Occipital lobe (tissue), 3 donors: ENCODE measurements at places on chromosomes 1 and 21. TPM values are rescaled to one million over a fixed set of nuclear protein-coding genes. Genes with fewer than 3 reads are reported as not detected.

Gene GUCA2B
- total RNA-seq = not detected

Gene SRSF11
- total RNA-seq = 212 TPM

Gene BNIPL
- total RNA-seq = 0.16 TPM

Gene CRNN
- total RNA-seq = not detected

Gene CITED4
- total RNA-seq = 0.62 TPM

Gene ACTL8
- total RNA-seq = not detected

Gene SYCP1
- not detected for total RNA-seq
